ENCODE measurements at places on chromosomes 3 and 15.

DNA sequence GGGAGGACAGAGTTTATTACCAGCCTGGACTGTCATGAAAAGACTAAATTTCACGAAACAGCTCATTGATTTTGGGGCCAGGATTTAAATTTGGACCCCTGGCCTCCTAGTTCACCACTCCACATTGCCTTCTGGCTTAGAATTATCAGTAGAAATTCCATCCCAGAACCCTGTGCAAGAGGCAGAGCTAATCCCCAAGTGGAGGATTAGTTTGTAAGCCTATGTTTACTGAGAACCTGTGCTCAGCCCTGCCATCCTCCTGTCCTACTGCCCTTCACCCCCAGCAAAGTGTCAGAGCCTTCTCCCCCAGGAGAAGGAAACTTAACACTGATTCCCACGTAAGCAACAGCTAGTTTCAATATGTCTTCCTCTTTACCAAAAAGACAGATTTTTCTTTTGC is 99.4 kb downstream of the SST start:
- DNase-seq: no peak

DNA sequence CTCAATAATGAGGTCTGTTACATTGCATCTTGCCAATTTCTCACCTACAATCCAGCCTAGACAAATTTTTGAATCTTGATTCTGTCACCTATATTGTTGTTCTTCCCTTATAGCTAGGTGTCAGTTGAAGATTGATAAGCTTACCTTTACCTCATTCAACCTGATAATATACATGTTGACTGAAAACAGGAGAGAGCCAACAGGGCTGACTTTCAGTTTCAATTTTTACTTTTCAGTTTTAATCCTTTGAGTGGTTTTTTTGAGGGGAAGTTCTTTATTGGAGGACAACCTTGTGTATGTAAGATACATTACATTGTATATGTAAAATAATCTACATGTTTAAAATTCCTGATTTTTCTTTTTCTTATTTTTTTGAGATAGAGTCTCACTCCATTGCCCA is 5.8 kb downstream of the ATP13A5 start:
- DNase-seq: no peak

- no peak for DNase-seq
Observed at GRCh38 chr15:101128221-101129015, 123.4 kb downstream of the CHSY1 start.

DNA sequence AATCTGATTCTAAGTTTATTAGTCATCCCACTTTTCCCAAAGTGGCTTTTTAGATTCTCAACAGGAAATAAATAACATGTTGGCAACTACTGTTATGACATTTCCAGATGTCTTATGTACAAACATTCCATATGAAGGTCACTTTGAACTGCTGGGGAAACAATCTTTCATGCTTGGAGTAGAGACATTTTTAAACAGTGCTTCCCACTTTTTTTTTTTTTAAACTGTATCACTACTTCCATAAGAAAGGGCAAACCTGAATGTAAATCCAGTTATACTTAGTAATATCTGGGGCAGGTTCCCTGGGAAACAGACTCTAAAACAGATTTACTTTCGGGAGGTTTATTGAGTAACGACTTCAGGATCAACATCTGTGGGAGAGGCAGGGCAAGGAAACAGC is 473.8 kb downstream of the TAFA4 start:
- DNase-seq: no peak

DNA sequence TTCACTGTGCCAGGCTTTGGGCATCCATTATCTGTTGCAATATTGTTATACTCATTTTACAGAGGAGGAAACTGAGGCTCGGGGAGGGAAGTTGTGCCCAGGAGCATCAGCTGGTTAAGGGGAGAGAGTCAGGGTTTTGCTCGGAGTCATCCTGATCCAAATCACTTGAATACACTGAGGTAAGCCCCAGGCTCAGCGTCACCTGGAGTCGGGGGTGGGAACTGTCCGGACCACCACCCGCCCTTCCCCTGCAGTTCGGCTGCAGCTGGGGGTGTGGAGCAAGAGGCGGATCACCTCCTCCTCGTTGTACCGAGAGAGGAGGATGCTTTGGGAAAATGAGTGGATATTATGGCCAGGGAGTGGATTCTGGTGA is 646 bp downstream of the HRH1 start:
- no peak for DNase-seq

GRCh38 chr3:89380016-89380415 is 272.6 kb downstream of the EPHA3 start:
- DNase-seq: no peak

GRCh38 chr3:63926309-63926708 is 14.1 kb upstream of the SCAANT1 start:
- no peak for DNase-seq

- DNase-seq: no peak
Observed at GRCh38 chr3:9448643-9449042, 51.2 kb downstream of the SETD5 start.

- DNase-seq: no peak
Observed at GRCh38 chr3:126102530-126102951, 18.6 kb upstream of the SLC41A3 start.

DNA sequence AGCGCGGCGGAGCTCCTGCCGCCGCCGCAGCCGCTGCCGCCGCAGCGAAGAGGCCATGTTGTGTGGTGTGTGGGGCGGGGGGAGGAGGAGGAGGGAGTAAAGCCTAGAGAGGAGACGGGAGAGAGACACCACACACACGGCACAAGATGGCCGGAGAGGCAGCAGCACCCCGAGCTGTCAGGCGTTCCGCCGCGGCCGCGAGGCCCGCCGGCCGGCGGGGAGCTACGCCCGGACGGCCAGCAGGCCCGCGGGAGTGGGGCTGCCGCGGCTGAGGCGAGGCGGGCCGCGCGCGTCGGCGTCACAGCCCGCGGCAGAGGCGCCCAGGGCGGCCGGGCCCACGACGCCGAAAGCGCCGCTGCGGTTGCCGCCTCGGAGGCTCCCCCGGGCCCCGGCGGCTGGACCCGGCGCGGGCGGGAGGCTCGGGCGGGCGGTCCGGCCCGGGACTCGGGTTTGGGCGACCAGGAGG is 17.4 kb upstream of the CHD2 start:
- DNase-seq: no peak

- DNase-seq: no peak
Observed at GRCh38 chr3:158711886-158712285, 20.4 kb downstream of the RARRES1 start.

- peak; percentile 25 for DNase-seq
Observed at GRCh38 chr3:197613199-197613598, 57.4 kb upstream of the BDH1 start.

- no peak for DNase-seq
Observed at GRCh38 chr15:28892789-28893610, 7.2 kb downstream of the APBA2 start.

DNA sequence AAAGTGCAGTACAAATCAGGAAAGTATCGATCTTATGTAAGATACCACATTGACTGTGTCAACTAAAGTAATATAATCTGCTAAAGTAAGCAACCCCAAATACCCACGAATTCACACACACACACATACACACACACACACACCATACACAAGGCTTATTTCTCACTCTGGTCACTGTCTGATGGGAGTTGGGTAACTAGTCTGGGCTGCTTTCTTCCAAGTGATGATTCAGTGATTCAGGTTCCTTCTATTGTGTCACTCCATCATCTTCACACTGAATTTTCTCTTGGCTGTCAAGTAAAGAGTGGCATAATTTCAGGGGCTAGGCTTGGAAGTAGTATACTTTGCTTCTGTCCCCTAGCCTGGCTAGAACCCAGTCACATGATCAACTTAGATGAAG is 104.8 kb upstream of the CCDC54 start:
- DNase-seq: no peak

DNA sequence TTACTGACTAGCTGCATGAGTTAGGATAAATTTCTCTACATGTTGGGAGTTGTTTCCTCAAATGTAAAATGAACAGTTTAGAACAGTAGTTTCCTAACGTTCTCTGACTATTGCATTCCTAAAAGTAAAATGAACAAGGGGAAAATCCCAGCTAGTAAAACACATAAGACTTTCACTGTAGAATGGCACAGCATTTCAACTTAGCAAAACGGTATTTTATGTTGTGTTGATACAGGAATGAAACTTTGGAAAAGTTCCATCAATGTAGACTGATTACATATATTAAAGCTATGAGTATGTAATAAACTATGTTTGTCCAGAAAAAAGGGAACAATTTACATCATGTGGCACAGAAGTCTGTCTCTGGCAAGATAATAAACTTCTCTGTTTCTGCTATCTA is 297.4 kb upstream of the EPHA3 start:
- DNase-seq: no peak

DNA sequence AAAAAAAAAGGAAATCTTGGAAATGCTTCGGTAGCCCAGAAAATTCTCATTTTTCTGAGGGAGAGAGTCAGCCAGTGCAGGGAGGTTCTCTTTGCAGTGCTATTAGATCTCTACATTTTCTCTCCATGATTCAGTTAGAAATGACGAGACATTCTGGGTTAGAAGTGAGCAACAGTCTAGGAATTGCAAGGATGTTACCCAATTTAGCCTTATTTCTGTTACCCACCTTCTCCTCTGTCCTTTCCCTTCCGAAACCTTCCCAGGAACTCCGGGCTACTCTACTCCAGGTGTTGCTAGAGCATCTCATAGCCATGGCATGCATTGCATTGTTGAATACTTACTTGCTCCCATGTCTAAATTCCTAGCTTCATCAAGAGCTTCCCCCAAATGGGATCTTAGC is 106.8 kb downstream of the EDEM1 start:
- no peak for DNase-seq

DNA sequence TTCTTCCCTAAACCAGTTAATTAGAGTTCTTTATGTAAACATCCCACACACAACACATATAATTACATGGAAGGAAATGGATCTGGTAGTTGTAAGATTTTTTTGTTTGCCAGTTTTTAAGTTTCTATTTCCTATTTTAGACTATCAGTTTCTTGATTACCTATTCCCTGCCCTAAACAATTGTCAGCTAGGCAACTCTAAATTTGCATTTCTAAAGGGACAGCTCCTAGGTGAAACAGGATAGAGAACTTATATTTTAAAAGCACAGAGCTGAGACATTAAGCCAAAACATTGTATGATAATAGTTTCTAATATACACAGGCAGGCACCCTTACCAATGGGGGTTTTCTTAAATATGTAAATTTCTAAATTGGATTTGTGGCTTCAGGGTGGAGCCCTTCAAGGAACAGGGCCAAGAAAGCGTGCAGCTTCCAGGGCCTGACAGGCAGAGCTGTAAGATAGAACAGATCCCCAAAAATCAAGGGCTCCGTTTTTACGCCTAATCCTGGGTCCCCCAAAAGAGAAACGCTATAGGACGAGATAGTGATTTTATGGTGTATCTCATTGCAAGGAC is 8.9 kb downstream of the LEKR1 start:
- DNase-seq: no peak

GRCh38 chr15:74869372-74869725 is 3.8 kb downstream of the SCAMP2 start:
- DNase-seq: no peak

- peak; percentile 19 for DNase-seq
Observed at GRCh38 chr15:42084465-42085235, 9.7 kb downstream of the PLA2G4D start.

- DNase-seq: no peak
Observed at GRCh38 chr3:94735354-94735753, 672.5 kb downstream of the NSUN3 start.

DNA sequence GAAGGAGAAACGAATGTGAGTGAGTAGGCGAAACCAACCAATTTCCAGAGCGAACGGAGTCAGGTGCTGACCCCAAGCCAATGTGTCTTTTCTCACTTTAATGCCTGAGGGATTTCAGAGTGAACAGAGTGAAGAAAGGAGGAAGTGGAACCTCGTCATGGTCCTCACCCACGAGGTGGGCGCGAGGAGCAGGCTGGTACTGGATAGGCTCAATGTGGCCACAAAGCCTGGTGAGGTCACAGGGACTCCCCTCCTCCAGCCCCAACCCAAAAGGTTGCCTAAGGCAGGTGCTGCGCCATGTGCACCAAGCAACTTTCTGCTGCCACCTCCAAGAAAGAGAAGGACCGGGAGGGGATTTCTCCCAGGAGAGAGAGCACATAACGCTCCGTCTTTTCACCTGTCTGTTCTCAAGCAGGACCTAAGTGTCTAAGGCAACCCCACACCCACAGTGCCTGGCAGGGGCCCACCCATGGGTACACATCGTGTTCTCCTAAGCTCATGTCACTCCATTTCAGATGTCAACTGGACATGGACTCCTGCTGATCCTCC is 3.8 kb downstream of the NRROS start:
- DNase-seq: no peak

DNA sequence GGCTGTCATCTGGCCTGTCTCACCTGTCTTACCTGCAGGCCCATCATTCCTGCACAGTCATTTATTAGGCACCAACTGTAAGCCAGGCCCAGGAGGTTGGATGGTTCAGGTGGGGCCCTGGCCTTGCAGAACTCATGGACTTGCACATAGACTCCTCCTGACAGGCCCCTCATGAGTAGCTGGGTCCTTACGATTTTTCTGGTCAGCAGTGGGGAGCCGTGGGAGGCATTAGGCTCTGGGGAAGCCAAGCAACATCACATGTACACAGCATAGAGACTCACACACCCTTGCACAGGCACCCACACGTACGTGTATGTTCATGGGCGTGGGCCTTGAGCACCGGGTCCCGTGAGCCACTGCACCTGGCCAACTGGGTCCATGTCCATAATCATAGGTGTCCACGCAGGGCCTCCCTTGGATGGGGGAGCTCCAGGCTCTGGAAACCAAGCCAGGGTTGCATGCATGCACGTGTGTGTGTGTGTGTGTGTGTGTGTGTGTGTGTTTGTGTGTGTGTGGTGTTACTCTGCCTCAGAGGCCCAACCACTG is 20.3 kb downstream of the CISH start:
- DNase-seq: no peak

GRCh38 chr15:84789762-84790161 is 27.4 kb upstream of the ALPK3 start:
- DNase-seq: no peak

- no peak for DNase-seq
Observed at GRCh38 chr15:43463507-43463906, 29.4 kb downstream of the TP53BP1 start.

DNA sequence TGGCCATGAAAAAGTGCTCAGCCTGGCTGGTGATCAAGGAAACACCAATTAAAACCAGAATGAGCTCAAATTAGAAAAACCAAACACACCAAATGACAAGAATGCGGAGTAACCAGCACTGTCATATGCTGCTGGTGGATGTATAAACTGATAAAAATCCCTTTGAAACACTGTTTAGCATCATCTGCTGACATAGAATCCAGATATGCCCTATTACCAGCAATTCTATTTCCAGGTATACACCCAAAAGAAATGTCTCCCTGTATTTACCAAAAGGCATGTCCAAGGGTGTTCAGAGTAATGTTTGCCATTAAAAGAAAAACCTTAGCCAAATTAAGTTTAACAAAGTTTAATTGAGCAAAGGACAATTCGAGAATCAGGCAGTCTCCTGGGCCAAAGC is 138.6 kb downstream of the FMN1 start:
- DNase-seq: no peak

- no peak for DNase-seq
Observed at GRCh38 chr3:171654809-171655208, 155.5 kb downstream of the PLD1 start.

- DNase-seq: no peak
Observed at GRCh38 chr15:37053166-37053565, 47.2 kb downstream of the MEIS2 start.

- DNase-seq: no peak
Observed at GRCh38 chr15:35713733-35714132, 167.8 kb upstream of the DPH6 start.
